ENCODE measurements at places on chromosomes 12 and 14.
A peak's percentile ranks its signal among the peaks of the same experiment; 100 is the strongest.

- no peak for DNase-seq
Observed at GRCh38 chr12:2163177-2163941, 110.6 kb downstream of the CACNA1C start.

GRCh38 chr14:92846162-92846897 lies 52.2 kb downstream of the GOLGA5 start:
- peak; percentile 13 for DNase-seq

DNA sequence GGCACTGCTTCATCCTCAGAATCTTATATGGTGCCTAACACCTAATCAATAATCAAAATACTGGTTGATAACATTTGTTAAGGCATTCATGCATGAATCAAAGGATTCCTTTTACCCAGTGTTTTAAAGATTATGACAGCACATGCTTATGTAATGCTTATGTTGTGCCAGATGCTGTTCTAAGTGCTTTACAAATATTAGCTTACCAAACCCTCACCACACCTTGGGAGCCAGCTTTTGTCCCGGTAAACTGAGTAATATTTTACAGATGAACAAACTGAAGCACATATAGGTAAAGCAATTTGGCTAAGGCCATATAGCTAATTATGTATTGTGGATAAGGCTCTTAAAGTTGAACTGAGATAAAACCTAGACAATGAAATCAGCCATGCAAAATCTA lies 209.2 kb downstream of the ALX1 start:
- DNase-seq, result no peak

GRCh38 chr12:57001448-57001906 lies 4.9 kb downstream of the ZBTB39 start:
- DNase-seq, result peak; percentile 78

DNA sequence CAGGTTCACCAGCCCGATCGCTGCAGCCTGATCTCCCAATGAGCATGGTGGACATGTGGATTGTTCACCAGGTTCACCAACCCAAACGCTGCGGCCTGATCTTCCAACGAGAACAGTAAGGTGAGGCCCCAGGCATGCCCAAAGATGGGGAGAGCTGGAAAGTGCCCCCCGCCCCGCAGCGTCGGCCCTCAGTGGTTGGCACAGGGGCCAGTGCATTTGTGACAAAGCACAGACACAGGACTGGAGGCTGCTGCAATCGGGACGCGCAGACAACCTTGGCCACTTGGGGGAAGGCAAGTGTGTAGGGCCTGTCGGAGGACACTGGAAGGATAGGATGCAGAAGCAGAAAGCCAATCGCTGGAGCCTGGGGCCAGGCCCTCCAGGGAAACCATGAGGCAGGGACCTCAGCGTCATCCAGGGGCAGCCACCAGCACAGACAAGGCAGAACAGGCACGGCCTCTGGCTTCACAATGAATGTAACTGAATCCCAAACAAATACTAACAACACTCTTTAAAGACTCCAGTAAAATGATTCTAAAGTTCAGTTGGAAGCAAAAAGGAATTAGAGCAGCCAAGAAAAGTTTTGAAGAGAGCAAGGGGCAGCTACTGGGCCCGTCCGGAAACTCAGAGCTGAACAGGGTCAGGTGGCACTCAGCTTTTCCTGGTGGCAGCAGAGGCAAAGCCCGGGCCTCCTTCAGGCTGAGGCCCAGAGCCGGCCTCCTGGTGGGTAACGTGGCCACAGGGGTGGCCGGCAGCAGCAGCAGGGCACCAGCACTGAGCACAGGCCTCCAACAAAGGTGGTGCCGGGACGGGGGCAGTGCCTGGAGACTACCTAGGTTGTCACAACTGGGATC lies 13.3 kb downstream of the BRF1 start:
- no peak for DNase-seq
